Central memory CD4-positive, alpha-beta T cell (primary cell): ENCODE measurements at places on chromosomes 11 and 22.

- no peak for DNase-seq
Observed at GRCh38 chr11:75812542-75813040, 2.4 kb upstream of the UVRAG start.

DNA sequence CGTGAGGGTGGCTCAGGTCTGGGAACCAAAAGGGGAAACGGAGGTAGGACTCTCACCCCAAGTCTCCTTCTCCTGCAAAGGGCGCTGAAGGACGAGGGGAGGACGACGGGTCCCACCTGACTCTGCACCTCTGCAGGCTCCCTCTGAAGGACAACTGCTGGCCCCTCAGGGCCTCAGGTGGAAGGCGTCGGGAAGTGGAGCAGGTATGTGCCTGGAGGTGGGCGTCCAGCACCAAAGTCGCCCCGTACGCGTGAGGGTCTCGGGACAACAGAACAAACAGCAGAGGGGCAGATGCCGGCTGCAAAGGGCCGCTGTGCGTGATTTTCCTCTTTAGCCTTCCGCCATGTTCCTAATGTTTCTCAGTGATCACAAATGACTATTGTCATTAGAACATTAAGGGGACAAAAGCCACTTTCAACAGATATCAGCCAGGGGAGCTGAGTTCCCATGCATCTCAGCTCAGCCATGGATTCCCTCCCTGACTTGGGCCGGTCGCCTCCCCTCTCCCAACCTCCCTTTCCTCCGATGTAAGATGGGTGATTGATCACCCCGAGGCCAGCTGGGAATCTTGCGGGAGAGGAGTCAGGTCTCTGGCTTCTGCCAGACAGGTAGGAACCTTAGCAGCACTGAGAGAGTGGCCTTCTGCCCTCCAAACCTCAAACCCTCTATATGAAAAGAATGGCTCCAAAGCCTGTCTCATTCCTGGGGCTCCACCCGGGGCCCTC, 836 bp downstream of the SLC16A8 start:
- no peak for DNase-seq

- no peak for DNase-seq
Observed at GRCh38 chr22:44396727-44397722, 84.3 kb upstream of the SHISAL1 start.

GRCh38 chr11:19441752-19442553, 201.2 kb upstream of the E2F8 start:
- no peak for DNase-seq

- no peak for DNase-seq
Observed at GRCh38 chr11:106540001-106540400, 462.5 kb downstream of the AASDHPPT start.

DNA sequence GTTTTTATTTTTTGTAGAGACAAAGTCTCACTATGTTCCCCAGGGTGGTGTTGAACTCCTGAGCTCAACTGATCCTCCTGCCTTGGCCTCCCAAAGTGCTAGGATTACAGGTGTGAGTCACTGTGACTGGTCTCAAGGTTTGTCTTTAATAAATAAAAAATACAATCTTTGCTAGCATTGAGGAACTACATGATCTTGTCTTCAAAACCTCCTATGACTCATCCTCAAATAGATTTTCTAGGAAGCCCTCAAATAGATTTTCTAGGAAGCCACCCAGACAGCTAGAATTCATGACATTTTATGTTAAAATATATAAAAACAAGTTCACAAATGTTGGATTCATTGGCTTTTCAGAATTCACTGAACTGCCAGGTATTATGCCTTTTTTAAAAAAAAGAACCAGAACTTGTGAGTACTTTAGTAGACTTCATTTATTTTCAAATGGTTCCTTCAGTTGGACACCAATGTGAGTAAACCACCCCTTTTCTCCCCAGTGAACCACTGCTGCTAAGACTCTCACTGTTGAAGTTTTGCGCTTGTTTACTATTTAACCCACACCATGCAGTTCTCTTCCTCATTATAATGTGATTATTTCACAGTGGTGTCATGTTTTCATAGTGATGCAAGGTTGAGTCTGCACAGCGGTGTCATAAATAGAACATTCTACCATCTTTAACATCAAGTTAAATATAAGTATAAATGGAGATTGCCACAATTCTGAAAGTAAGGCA, 303.9 kb downstream of the CASP12 start:
- DNase-seq: no peak

DNA sequence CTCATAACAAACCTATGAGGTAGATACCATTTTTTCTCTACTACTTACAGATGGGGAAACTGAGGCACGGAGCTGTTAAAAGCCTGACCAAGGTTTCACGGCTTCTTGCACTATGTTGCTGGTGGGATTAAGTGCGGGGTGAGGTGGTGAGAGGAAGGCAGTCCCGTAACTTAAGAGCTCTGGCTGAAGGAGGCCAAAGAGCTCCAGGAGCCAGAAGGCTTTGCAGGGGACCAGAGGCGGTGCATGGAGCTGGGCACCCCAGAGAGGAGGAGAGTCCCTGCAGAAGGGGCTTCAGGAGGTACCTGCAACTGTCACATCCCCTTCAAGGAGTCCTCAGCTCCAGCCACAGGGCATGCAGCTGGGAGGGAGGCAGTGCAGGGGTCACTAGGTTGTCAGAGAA, 4.1 kb downstream of the CHRM4 start:
- no peak for DNase-seq

DNA sequence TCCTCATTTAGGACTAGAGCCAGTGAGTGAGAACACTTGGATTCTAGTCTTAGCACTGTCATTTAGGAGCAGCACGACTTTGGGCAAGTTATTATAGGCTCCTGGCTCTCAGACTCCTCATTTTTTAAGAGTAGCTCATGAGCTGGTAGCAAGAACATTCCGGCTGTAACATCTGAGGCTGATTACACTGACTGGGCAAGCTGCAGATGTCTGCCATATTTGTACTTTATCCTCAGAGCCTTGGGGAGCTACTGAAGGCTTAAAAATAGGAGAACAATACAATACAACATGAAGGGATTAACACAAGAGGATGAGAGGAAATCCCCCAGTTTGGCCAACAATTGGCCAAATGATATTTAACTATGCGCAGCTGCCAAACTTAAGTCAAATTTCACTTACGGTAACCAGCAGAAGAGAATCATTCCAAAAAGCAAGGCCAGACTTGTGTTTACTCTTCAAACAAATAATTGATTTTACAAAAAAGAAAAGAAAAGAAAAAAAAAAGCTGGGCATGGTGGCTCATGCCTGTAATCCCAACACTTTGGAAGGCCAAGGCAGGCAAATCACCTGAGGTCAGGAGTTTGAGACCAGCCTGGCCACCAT, 113.1 kb upstream of the ARHGAP42 start:
- no peak for DNase-seq

- no peak for DNase-seq
Observed at GRCh38 chr11:84019571-84020194, 733.5 kb upstream of the CCDC90B start.

DNA sequence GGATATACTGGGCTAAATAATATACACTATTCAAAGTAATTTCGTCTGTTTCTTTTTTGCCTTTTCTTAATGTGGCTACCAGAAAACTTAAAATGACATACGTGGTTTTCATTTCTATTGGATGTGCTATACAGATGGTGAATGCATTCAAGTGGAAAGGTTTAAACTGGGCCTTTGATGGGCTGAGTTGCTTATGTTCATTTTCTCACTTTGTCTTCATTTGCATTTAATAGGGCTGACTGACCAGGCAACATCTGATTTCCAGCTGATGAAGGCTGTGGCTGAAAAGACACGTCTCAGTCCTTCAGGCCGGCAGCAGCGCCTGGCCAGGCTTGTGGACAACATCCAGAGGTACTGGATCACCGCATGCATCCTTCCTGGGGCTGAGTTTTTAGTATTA, 27.9 kb downstream of the PIWIL4 start:
- DNase-seq: no peak

DNA sequence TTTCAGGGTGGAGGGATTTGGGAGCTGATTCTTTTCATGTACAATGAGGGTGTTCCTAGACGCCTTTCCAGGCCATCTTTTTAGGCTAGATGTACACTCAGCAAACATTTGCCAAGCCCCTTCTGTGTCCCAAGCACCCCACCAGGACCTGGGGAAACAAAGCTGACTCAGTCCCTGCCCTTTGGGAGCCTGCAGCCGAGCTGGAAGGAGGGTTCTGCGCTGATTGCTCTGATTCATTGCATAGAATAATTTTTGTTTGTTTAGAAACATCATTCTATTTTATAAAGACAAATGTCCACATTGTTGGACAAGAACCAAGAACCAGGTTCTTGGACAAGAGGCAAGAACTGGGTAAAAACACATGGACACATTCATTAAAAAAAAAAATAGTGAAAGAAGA, 16.7 kb downstream of the TP53AIP1 start:
- no peak for DNase-seq

DNA sequence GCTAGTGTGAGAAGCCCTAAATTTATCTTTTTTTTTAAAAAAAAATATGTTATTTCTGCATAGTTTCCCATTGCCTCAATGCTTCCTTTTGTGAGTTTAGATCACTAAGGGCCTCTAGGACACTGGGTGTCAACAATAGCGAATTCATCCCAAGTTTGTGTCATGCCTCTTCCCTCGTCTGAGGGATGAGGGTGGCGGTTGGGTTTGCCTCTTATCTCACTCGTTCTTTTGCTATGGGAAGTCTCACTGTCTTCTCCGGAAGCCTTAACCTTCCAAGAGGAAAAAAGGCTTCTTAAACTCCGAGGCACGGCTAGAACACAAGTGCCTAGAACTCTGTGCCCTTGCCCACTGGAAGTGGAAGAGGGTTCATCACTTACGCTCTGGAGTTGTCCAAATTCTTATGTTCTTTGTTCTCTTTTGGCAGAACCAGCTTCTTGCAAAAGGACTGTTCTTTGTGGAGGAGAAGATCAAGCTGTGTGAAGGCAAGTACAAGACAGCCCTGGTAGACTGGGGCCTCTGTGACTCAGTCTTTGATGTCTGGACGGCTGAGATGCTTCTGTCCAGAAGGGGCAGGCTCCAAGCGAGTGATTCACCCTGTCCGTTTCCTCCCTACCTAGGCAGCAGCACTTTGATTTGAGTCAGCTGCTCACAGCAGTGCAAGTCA, 78.5 kb downstream of the TRAF6 start:
- no peak for DNase-seq

DNA sequence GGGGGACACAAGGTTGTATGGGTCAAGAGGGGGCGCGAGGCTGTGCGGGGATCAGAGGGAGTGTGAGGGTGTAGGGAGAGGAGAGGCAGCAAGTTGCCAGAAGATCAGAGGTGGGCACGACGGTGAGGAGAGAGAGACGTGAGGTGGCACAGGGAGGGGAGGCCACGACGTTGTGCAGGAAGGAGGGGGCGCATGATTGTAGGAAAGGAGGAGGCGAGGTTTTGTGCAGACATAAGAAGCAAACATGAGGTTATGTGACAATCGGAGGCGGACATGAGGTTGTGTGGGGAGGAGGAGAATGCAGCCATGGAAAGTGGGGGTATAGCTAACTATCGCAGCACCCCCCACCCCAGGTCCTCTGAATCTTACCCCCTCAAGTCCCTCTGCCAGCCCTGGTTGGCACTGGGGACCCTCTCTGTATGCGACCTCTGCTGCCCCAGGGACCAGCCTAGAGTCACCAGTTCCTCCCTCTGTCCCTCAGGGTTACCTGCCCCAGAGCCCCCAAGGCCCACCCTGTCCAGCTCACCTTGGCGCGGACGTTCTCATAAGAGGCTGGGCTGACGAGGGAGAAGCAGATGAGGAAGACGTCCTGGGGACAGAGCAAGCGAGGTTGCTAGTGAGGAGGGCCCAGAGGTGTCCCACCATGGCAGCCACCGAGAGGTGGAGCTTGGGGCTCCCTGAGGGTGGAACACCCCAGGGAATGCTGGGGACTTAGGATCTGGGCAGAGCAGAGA, 12.5 kb downstream of the RAC2 start:
- no peak for DNase-seq

- DNase-seq: no peak
Observed at GRCh38 chr11:23919455-23919854, 577.4 kb upstream of the LUZP2 start.

GRCh38 chr11:12592283-12592682, 81.9 kb upstream of the TEAD1 start:
- no peak for DNase-seq

DNA sequence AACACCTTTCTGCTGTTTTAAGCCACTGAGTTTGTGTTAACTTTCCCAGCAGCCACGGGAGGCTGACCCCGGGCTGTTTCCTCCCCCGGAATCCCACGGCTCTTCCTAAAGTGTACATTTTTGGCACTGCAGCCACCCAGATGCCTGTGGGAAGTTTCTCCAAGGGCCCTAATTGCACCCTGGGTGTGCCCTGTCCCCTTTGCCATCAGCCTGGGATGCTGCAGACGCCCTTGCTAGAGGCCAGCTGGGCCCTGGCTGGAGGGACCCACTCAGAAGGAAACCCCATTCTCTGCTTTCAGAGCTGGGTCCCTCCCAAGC, 883.3 kb downstream of the BRD1 start:
- no peak for DNase-seq

- DNase-seq: no peak
Observed at GRCh38 chr11:2271327-2272227, 1.2 kb upstream of the ASCL2 start.

GRCh38 chr11:134401825-134402809, 9.9 kb downstream of the B3GAT1 start:
- DNase-seq: no peak

DNA sequence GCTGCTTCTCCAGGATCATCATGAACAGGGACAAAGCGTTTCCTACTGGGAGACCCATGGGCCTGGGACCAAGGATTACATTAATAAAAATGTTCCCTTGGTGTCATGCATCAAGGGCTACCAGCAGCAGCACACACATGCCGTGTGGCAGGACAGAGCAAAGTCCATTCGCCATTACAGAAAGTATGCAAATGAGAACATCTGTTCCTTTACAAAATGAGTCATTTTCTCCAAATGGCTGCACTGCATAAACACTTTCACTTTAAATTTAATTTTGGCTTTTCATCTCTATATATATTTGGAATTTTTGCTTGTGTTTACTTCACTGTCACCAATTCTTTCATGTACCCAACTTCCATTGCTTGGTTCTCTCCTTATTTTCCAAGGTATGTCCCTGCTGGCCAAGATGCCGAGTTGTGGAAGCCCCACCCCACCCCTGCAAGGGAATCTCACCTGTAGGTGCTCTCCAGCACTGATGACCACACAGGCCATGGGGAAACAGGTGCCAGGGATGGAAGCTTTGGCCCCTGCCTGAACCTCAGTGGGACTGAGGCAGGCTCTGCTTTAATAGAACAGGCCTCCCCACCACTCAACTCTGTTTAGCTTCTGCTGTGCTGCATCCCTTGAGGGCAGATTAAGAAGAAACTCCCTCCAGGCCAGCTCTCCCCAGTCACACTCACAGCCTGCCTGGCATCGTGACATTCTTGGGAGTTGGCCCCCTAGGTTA, 15.6 kb upstream of the GNAZ start:
- no peak for DNase-seq

- no peak for DNase-seq
Observed at GRCh38 chr11:91859666-91860065, 365.0 kb upstream of the FAT3 start.
